ENCODE measurements at places on chromosomes 1 and 21.

DNA sequence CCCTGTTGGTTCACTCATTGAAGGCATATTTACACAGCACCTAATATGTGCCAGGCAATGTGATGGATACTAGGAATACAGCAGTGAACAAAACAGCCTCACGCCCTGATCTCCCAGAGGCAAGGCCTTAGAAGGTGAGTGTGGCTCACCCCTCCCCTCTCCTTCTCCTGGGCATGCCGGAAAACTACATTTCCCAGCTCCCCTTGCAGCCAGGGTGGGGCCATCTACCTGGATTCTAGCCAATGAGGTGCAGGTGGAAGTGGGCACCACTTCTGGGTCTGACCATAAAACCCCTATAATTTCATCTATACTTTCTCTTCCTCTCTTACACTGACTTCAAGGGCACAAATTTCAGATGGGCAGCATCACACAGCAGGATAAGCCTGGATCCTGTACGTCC, 63.8 kb downstream of the FBXO2 start:
- DNase-seq: no peak

- DNase-seq: no peak
Observed at GRCh38 chr1:32486463-32487113, 21.7 kb downstream of the ZBTB8B start.

- no peak for DNase-seq
Observed at GRCh38 chr1:222889440-222889839, 74.6 kb downstream of the DISP1 start.

DNA sequence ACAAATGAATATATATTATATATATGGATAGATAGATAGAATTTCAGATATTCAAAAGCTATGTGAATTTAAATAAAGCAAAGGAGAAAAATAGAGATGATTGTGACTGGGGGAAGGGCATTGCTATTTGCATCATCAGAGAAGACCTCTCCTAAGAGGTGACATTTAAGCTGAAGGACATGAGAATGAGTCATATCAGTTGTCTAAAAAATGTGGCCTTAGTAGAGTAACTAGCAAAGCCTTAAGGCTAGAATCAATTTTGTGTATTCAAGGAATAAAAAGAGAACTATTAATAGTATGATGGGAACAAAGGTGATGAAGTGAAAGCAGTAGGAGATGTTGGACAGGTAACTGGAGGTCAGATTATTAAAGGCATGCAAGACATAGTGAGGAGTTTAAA, 34.8 kb upstream of the SLC35F3 start:
- no peak for DNase-seq

DNA sequence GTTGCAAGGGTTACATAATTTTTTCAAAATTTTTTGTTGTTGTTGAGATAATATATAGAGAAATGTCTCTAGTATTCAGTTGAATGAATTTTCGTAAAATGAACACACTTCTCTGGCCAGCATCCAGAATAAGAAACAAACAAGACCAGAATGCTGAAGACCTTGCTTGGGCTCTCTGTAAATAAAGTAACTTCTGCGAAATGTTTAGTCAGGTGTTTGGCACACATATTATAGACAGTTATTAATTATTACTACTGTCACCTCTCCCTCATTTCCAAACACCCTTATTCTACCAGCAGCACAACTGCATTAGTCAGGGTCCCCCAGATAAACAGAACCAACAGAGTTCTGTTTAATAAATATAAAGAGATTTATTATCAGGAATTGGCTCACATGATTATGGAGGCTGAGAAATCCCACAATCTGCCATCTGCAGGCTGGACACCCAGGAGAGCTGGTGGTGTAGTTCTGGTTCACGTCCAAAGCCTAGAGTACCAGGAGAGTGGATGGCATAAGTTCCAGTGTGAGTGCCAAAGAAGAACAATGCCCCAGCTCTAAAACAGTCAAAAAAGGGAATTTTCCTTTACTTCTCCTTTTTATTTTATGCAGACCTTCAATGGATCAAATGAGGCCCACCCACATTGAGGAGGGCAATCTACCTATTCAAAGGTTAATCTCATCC, 44.1 kb upstream of the KCND3 start:
- no peak for DNase-seq

- DNase-seq: no peak
Observed at GRCh38 chr1:186741640-186742039, 61.4 kb upstream of the PTGS2 start.

GRCh38 chr1:156812293-156812990, 4.2 kb downstream of the SH2D2A start:
- DNase-seq: no peak

Measured in activated T-helper 1 cell treated with anti-CD3 and anti-CD28 coated beads, Interleukin-2, amount 50 U/mL, for 16 hours (primary cell).